ENCODE measurements at places on chromosomes 7 and 10. TPM values are rescaled to one million over a fixed set of nuclear protein-coding genes. Genes with fewer than 3 reads are reported as not detected.

The MRC1 gene
- not detected for total RNA-seq

The NEUROD6 gene
- not detected for total RNA-seq

The SPDYE11 gene
- not detected for total RNA-seq

The EN2 gene
- total RNA-seq: not detected

The SRGN gene
- total RNA-seq: 1,242 TPM

The ADRA2A gene
- total RNA-seq: not detected

The RELN gene
- not detected for total RNA-seq

The SUN3 gene
- not detected for total RNA-seq

The ZNF107 gene
- 12.6 TPM for total RNA-seq

The TMEM178B gene
- total RNA-seq: 3.7 TPM

The CARD11 gene
- 120 TPM for total RNA-seq

The HECW1 gene
- not detected for total RNA-seq

The ECD gene
- total RNA-seq: 39.5 TPM

The PTF1A gene
- total RNA-seq: not detected

The PPP1R3A gene
- total RNA-seq: not detected

The HOXA1 gene
- total RNA-seq: 0.16 TPM

The RHBDD2 gene
- total RNA-seq: 63.9 TPM

The CTTNBP2 gene
- not detected for total RNA-seq

The ABCB4 gene
- total RNA-seq: not detected

The ING3 gene
- 26.7 TPM for total RNA-seq

The UPK3B gene
- total RNA-seq: 1.1 TPM

The ANKRD2 gene
- total RNA-seq: not detected

The ARHGAP22 gene
- total RNA-seq: 0.66 TPM

The ADRB1 gene
- not detected for total RNA-seq

All from activated T-helper 1 cell treated with anti-CD3 and anti-CD28 coated beads, Interleukin-12 subunit alpha, Interleukin-12 subunit beta, Interleukin-2, Interleukin-4 antibody, amounts not matched to agents 30 ng/mL and 10 ng/mL and 1 ng/mL, durations not matched to agents 14 hours and 24 hours and 36 hours (primary cell).